ENCODE measurements at places on chromosomes 3 and 15. TPM values are rescaled to one million over a fixed set of nuclear protein-coding genes. Genes with fewer than 3 reads are reported as not detected.

DNA sequence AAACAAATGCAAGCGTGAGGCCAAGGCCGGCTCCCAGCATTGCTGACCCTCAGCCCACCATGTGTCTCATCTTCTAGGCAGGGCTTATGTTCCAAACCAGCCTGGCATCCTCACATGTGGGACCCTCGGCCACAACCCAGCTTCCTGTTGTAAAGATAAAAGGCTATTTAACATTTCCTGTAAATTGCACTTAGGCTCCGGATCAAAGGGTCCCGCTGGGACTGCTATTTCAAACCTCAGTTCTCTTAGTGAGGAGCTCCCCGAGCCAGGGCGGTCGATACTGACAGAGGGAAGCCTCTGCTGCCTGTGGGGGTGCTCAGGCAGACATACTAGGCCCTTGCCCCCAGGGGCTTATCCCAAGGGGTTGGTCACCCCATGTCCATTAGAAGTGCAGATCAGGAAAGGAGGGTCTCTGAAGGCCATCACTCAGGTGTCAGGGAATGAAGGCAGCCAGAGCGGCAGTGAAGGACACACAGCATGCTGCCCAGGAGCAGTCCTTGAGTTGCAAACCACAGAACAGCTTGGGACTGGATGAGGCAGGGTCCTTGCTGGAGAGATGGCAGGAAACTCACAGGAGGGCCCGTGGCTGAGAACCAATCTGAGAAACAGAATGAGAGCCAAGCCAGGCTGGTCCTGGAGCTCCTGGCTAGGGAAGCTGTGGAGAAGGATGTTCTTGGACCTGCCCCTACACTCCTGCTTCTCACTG, 239.9 kb downstream of the TLE3 start:
- H3K36me3 ChIP-seq: no peaks in the 10 kb centered on the region
- H3K4me1 ChIP-seq: no peaks in the 10 kb centered on the region
- peaks cover 1% of the 10 kb centered on the region for H3K27me3 ChIP-seq

DNA sequence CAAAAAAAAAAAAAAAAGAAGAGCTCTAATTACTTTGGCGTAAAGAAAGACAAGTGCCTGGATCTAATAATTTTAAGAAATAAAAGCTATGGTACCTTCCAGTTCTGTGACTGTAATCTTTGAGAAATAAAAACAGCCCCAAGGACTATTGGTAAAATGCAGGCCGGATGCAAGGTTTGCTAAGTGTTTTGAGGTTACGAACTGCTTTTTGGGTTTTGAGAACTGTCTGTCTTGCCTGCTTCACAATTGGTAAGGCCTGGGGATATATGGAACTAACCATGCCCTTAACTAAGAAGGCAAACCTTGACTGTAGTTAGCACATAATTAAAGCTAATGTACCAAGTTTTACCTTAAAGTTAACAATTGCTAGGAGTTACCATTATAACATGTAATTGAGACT, 388.4 kb upstream of the CBLB start:
- no peak for DNase-seq
- H3K4me1 ChIP-seq: peaks cover 2% of the 10 kb centered on the region
- no peak overlapping the region for H3K27ac ChIP-seq
- H3K4me3 ChIP-seq: no peak overlapping the region

Gene FAM174B
- 2.8 TPM for total RNA-seq

- H3K4me3 ChIP-seq: no peak overlapping the region
- no peaks in the 10 kb centered on the region for H3K36me3 ChIP-seq
- no peak for DNase-seq
Measured at GRCh38 chr3:15181511-15181910, 24.5 kb upstream of the CAPN7 start.

DNA sequence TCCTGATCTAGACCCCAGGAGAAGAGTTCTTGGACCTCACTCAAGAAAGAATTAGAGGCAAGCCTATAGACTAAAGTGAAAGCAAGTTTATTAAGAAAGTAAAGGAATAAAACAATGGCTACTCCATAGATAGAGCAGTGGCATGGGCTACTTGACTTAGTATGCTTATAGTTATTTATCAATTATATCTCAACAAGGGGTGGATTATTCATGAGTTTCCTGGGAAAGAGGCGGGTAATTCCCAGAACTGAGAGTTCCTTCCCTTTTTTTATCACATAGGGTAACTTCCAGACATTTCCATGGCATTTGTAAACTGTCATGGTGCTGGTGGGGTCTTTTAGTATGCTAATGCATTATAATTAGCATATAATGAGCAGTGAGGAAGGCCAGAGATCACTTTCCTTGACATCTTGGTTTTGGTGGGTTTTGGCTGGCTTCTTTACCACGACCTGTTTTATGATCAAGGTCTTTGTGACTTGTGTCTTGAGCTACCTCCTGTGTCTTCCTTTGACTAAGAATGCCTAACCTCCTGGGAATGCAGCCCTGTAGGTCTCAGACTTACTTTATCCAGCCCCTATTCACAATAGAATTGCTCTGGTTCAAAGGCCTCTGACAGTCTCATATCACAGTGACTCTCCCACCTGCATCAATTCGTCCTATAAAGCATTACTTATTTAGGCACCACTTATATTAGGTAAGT, 35.3 kb upstream of the PLSCR2 start:
- peaks cover 36% of the 10 kb centered on the region for H3K36me3 ChIP-seq
- H3K27ac ChIP-seq: no peak overlapping the region
- no peaks in the 10 kb centered on the region for H3K27me3 ChIP-seq
- peaks cover 30% of the 10 kb centered on the region for H3K4me1 ChIP-seq

All from activated CD4-positive, alpha-beta memory T cell treated with anti-CD3 and anti-CD28 coated beads, Interleukin-2, amount 10 ng/mL, durations not matched to agents 7 days and 5 days (primary cell).